A549 treated with Mapracorat at 1 μM for 4 hours (cell line): ENCODE measurements at places on chromosomes 7 and 10. TPM values are rescaled to one million over a fixed set of nuclear protein-coding genes. Genes with fewer than 3 reads are reported as not detected.

Gene OTUD1
- total RNA-seq = 2.7 to 4.2 TPM (median 3.4 TPM) in 5 replicates

Gene SEC61G
- 340 to 473 TPM (median 349 TPM) in 5 replicates for total RNA-seq

Gene LIPN
- total RNA-seq = not detected in 5 replicates

Gene ADRA2A
- 0.07 to 0.14 TPM (median 0.08 TPM) in 4 of 5 replicates, not detected in the other for total RNA-seq

Gene ZNRF2
- 4.3 to 6.9 TPM (median 6.1 TPM) in 5 replicates for total RNA-seq
